ENCODE measurements at places on chromosomes 2 and 18. TPM values are rescaled to one million over a fixed set of nuclear protein-coding genes. Genes with fewer than 3 reads are reported as not detected.
A peak's percentile ranks its signal among the peaks of the same experiment; 100 is the strongest.

VWA3B gene
- 0.08 TPM for polyA plus RNA-seq

- no peaks in the 10 kb centered on the region for H3K27me3 ChIP-seq
- no peaks in the 10 kb centered on the region for H3K36me3 ChIP-seq
- DNase-seq: no peak
- H3K4me3 ChIP-seq: no peak overlapping the region
- H3K27ac ChIP-seq: no peak overlapping the region
- H3K4me1 ChIP-seq: no peaks in the 10 kb centered on the region
Observed at GRCh38 chr2:74944987-74945787, 13.3 kb upstream of the POLE4 start.

GRCh38 chr2:239296020-239296932 is 104.5 kb downstream of the HDAC4 start:
- H3K4me1 ChIP-seq: peaks cover 83% of the 10 kb centered on the region
- no peaks in the 10 kb centered on the region for H3K27me3 ChIP-seq
- DNase-seq: no peak

DNA sequence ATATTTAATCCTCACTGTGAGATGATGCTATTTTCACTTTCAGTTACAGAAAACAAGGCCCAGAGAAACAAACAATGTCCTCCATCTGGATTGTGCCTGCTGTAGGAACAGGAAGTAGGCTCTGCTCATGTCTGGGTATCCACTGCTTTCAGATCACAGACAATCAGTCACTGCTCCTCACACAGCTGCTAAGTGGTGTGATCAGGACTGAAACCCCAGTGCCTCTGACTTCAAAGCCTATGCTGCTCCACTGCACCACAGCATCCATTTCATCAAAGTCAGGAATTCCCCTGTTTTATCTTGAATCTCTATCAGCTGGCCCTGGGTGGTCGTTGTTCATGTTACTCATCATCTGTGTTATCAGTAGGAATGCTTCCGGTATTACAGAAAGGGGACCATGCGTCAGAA is 303.8 kb upstream of the TRIB2 start:
- H3K4me3 ChIP-seq: no peak overlapping the region
- H3K4me1 ChIP-seq: no peaks in the 10 kb centered on the region
- DNase-seq: no peak
- H3K27ac ChIP-seq: no peak overlapping the region
- H3K36me3 ChIP-seq: no peaks in the 10 kb centered on the region

ERFE gene
- polyA plus RNA-seq: 0.17 TPM

DNA sequence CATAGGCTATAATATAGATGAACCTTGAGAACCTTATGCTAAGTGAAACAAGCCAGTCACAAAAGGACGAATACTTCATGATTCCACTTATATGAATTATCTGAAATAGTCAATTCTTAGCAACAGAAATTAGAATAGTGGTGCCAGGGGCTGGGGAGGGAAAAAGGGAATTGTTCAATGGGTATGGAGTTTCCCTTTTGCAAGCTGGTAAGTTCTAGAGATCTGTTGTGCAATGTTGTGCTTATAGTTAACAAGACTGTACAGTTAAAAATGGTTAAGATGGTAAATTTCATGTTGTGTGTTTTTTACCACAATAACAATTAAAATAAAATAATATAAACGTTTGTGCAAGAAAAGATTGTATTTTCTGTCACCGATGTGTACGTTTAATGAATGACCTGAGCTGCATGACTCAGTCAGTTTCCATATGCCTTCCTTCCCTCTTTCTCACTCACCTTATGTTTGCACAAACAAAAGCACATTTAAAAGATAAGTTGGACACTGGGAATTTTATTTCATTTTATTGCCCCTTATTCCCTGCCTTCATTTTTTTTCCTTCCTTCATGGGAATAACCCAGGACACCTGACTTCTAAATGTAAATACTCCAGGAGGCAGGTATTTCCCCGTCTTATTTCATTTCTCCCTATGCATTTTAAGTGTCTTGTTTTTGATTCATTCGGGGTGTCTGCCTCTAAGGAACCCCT is 143.7 kb upstream of the TTC39C start:
- H3K36me3 ChIP-seq: no peaks in the 10 kb centered on the region
- H3K4me3 ChIP-seq: no peak overlapping the region
- DNase-seq: no peak

DNA sequence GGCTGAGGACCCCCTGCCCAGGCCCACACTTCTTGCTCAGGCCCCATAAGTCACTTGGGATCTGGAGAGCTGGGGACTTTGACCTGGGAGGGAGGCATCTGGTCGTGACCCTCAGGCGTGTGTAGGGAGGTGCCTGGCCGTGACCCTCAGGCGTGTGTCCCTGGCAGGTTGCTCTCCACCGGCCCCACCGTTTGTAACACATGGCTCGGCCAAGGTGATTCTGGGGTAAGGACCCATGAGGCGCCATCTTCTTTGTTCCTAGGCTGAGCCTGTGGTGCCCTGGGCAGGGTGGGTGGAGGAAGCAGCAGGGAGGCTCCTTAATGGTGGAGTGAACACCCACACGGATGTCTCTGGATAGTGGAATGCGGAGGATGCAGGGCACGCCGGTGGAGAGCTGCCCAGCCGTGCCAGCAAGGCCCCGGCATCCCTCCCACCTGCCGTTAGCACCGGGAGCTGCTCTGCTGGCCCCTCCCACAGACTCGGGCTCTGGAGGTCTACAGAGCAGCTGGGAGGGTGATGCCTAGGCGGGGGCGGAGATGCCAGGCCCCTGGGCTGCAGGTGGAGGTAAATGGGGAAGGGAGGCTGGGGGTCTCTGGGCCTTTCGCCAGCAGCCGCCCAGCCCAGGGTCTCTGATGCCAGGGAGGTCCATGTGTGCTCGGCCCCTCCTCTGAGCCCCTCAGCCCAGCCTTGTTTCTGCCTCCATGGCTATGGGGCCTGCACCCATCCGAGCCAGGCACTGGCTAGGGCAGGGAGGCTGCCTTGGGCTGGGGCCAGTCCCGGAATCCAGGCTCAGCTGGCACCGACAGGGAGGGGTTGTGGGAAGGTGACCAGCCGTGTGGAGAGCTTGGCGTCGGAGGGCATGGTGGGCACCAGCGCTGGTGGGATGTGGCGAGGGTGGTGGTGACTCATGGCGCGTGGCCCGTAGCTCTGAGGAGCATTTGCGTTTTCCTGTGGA is 1.1 kb upstream of the GAL3ST2 start:
- peak; percentile 25 for DNase-seq
- no peaks in the 10 kb centered on the region for H3K36me3 ChIP-seq
- no peak overlapping the region for H3K4me3 ChIP-seq
- H3K4me1 ChIP-seq: peaks cover 21% of the 10 kb centered on the region
- no peak overlapping the region for H3K27ac ChIP-seq
- no peaks in the 10 kb centered on the region for H3K27me3 ChIP-seq

SPC25 gene
- 0.58 TPM for polyA plus RNA-seq

- no peaks in the 10 kb centered on the region for H3K27me3 ChIP-seq
- H3K36me3 ChIP-seq: no peaks in the 10 kb centered on the region
- no peak for DNase-seq
- H3K4me3 ChIP-seq: no peak overlapping the region
Observed at GRCh38 chr2:217714287-217714751, 288.5 kb downstream of the TNS1 start.

GRCh38 chr18:11119550-11119949 is 29.8 kb downstream of the PIEZO2 start:
- H3K4me3 ChIP-seq: peak overlapping the region; percentile 23
- DNase-seq: no peak
- peaks cover 45% of the 10 kb centered on the region for H3K4me1 ChIP-seq
- no peaks in the 10 kb centered on the region for H3K27me3 ChIP-seq
- H3K36me3 ChIP-seq: no peaks in the 10 kb centered on the region

- no peak for DNase-seq
- H3K27me3 ChIP-seq: no peaks in the 10 kb centered on the region
- no peak overlapping the region for H3K4me3 ChIP-seq
- H3K4me1 ChIP-seq: no peaks in the 10 kb centered on the region
- H3K27ac ChIP-seq: no peak overlapping the region
Observed at GRCh38 chr2:205720451-205720902, 38.2 kb downstream of the NRP2 start.

DNA sequence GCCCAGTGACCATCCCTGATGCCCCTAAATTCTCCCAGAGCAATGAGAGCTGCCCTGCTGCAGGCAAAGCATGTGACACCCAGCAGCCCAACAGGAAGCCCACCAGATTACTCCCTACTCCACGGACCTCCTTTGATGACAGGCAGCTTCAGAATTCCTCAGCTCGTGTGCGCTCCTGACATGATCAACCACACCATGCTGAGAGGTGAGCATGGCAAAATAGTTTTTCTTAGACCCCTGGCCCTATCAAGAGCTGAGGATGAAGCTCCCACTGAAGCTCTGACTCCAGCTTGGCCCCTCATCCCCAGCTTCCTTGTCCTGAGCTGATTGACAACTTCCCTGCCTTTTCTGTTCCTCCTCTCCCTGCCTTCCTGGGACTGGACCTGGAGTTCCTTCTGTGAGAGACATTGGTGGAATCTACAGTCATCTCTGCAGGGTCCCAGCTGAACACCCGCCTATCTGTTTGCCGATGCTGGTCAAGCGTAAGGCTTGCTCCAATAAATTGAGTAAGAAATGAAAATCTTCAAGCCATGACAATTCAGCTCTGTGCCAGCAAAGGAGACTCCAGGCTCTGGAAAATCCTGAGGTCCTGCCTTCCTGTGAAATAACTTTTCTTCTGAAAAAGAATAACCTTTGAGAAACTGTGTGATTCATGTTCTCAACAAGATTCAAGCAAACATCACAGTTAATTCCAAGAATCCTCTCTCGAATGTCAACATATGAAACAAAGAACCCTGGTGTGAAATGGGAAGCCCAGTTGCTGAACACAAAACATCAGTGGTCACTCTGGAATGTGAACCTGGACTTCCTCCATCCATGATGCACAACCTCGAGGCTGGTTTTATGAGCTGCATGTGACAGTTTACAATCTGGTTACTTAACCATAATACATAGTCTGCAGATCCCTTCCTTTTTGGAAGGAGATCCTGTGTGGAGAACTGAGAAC is 201.1 kb downstream of the SPP2 start:
- no peak overlapping the region for H3K4me3 ChIP-seq
- H3K27ac ChIP-seq: no peak overlapping the region
- no peaks in the 10 kb centered on the region for H3K4me1 ChIP-seq
- no peaks in the 10 kb centered on the region for H3K27me3 ChIP-seq
- H3K36me3 ChIP-seq: no peaks in the 10 kb centered on the region
- DNase-seq: no peak

VIT gene
- polyA plus RNA-seq: 0.07 TPM

LIPG gene
- 48.9 TPM for polyA plus RNA-seq

- H3K27me3 ChIP-seq: no peaks in the 10 kb centered on the region
- no peak overlapping the region for H3K4me3 ChIP-seq
- H3K36me3 ChIP-seq: no peaks in the 10 kb centered on the region
- no peaks in the 10 kb centered on the region for H3K4me1 ChIP-seq
Observed at GRCh38 chr2:171205551-171205950, 44.9 kb upstream of the TLK1 start.

GRCh38 chr2:235165136-235165535 is 213.3 kb downstream of the SH3BP4 start:
- H3K27me3 ChIP-seq: no peaks in the 10 kb centered on the region
- H3K27ac ChIP-seq: no peak overlapping the region
- no peaks in the 10 kb centered on the region for H3K4me1 ChIP-seq

GRCh38 chr2:190815226-190815625 is 65.4 kb upstream of the GLS start:
- H3K36me3 ChIP-seq: no peaks in the 10 kb centered on the region
- no peaks in the 10 kb centered on the region for H3K27me3 ChIP-seq
- H3K4me3 ChIP-seq: no peak overlapping the region
- no peak overlapping the region for H3K27ac ChIP-seq
- no peaks in the 10 kb centered on the region for H3K4me1 ChIP-seq

GRCh38 chr2:11364565-11364887 is 20.1 kb upstream of the ROCK2 start:
- peaks cover 2% of the 10 kb centered on the region for H3K4me1 ChIP-seq
- DNase-seq: no peak
- H3K27me3 ChIP-seq: no peaks in the 10 kb centered on the region
- H3K36me3 ChIP-seq: no peaks in the 10 kb centered on the region

GRCh38 chr18:28078849-28079248 is 98.1 kb downstream of the CDH2 start:
- no peak overlapping the region for H3K27ac ChIP-seq
- no peak for DNase-seq
- H3K36me3 ChIP-seq: no peaks in the 10 kb centered on the region
- H3K27me3 ChIP-seq: no peaks in the 10 kb centered on the region

GRCh38 chr2:120473522-120474271 is 127.8 kb downstream of the INHBB start:
- H3K27ac ChIP-seq: peak overlapping the region; percentile 99
- H3K27me3 ChIP-seq: no peaks in the 10 kb centered on the region
- no peak overlapping the region for H3K4me3 ChIP-seq

CXCR1 gene
- polyA plus RNA-seq: 0.26 TPM

EFHD1 gene
- 6.7 TPM for polyA plus RNA-seq

DNA sequence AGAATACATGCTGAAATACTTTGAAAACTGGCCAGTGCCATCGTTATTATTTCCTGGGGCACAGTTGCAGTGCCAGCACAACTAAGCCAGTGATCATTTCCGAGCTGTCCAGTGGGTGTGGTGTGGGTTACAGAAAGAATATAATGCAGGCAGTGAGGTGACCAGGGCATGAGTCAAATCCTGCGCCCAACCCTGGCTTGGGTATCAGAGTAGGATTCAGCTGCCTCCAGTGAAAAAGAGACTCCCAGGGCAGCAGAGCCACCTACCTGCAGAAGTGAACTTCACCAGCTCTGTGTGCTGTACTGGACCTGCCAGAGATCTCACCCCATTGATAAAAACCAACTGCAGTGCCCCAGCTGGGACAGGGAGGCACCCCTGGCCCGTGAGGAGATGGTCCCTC is 18.0 kb downstream of the SLC9A2 start:
- H3K36me3 ChIP-seq: no peaks in the 10 kb centered on the region
- H3K27ac ChIP-seq: no peak overlapping the region
- no peak overlapping the region for H3K4me3 ChIP-seq
- H3K27me3 ChIP-seq: no peaks in the 10 kb centered on the region
- H3K4me1 ChIP-seq: no peaks in the 10 kb centered on the region

B4GALT6 gene
- 0.48 TPM for polyA plus RNA-seq

- peaks cover 3% of the 10 kb centered on the region for H3K27me3 ChIP-seq
- no peaks in the 10 kb centered on the region for H3K4me1 ChIP-seq
- H3K4me3 ChIP-seq: no peak overlapping the region
- no peak for DNase-seq
Observed at GRCh38 chr2:81589406-81589805, 1284.9 kb upstream of the LRRTM1 start.

DNA sequence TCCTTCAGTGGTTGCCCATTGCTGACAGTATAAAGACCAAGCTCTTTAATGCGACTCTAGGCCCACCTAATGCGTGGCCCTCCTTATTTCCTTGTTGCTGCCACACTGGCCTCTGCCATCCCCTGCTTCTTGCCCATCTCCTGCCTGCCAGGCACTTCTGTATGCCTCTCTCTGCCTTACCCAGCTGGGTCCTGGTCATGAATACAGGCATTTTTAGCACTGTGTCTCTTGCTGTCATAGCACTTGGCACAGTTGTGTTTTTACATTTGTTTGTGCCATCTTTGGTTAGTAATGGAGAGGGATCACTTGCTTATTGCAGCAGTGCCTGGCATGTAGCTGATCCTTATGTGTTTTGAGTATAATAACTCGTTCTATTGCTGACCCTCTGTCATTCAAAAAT is 38.7 kb downstream of the MAP4K4 start:
- H3K4me1 ChIP-seq: peaks cover 71% of the 10 kb centered on the region
- DNase-seq: no peak
- H3K36me3 ChIP-seq: no peaks in the 10 kb centered on the region
- peak overlapping the region; percentile 35 for H3K27ac ChIP-seq

RSAD2 gene
- polyA plus RNA-seq: 2.1 TPM

- H3K36me3 ChIP-seq: no peaks in the 10 kb centered on the region
- DNase-seq: peak; percentile 50
- H3K27ac ChIP-seq: no peak overlapping the region
- no peaks in the 10 kb centered on the region for H3K27me3 ChIP-seq
Observed at GRCh38 chr2:60551240-60552077, 2.0 kb downstream of the BCL11A start.

Measured in liver (tissue), 10 donors.